ENCODE measurements at places on chromosomes 3 and 15. TPM values are rescaled to one million over a fixed set of nuclear protein-coding genes. Genes with fewer than 3 reads are reported as not detected.

DNA sequence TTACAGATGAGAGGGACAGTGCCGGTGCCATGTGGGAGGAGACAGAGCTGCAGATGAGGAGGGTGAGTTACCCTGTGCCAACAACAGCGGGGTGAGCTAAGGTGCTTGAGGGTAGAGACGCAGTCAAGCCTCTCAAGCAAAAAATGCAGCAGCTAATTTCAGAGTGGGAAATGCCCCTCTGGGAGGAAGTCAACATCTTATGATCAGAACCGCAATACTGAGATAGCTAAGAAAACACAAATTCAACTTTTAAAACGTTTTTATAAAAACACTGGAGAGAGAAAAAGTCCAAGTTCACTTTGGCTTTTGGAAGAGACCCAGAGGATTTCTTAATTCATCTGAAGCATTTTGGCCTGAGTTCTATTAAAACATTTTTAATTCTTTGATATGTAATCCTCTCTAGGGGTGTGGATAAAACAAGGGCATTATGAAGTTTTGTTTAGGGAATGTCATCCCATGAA is 319.2 kb downstream of the SLC9A9 start:
- DNase-seq: no peak

GRCh38 chr3:139388821-139389551 is 461 bp downstream of the COPB2 start:
- no peak for DNase-seq

- DNase-seq: no peak
These were observed 324.8 kb upstream of the ONECUT1 start for GRCh38 chr15:53114960-53115359.

ENTPD3 gene
- 0.12 TPM for total RNA-seq

NKIRAS1 gene
- total RNA-seq: 22.6 TPM

POPDC2 gene
- 586 TPM for total RNA-seq

LSMEM2 gene
- 31.6 TPM for total RNA-seq

SPINK8 gene
- total RNA-seq: not detected
